ENCODE measurements at places on chromosomes 1 and 21.

- DNase-seq = no peak
Measured at GRCh38 chr1:175889848-175890247, 146.5 kb upstream of the TNR start.

DNA sequence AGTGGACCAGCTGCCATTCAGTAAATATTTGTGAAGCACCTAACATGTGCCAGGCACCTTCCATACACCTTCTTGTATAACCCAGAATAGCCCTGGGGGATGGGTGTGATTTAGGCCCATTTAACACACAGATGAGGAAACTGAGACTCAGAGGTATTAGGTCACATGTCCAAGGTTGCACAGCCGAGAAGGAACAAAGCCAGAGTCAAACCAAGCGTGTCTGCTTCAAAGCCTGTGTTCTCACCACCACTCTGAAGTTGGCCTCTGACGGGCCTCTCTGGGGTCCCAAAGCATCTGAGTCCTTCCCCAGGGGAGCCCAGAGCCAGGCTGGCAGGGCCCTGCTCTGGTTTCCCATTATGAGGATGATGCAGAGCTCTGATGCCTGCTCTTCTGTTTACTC, 65.1 kb downstream of the LACTBL1 start:
- DNase-seq = no peak

DNA sequence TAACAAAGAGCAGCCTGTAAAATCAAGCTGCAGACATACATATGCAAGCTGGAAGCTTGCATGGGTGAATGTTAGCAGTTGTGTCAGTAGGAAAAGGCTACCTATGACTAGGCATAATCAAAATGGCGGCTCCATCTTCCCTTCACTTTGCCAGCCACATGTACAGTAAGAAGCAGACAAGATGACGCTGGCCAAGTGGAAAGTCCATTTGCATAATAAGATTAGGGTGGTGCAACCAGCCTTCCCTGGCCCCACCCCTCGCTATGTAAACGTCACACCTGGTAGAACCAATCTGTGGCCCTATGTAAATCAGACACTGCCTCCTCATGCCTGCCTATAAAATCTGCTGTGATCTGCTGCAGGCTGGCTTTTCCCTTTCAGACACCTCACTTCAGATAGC, 171.9 kb upstream of the USP25 start:
- no peak for DNase-seq

- DNase-seq = no peak
Measured at GRCh38 chr1:227532019-227532619, 31.2 kb upstream of the ZNF678 start.

DNA sequence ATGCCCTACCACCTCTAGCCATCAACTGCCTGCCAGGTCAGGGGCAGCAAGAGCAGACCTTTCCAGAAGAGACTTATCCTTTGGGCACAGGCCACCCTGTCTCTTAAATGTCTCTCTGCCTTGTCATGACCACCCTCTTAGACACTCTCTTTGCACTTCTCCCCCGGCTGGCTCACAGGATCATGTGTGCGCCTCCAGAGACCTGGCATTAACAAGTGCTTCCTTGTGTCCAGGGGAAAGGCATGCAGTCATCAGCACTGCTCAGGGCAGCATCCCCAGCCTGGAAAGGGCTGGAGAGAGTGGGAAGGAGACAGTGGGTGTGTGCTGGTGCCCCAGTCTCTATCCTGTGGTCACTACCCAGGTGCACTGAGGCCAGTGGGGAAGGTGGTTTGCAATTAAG, 85.2 kb upstream of the TLR5 start:
- DNase-seq = no peak

- DNase-seq = no peak
Measured at GRCh38 chr1:211910913-211911485, 80.4 kb upstream of the LPGAT1 start.

DNA sequence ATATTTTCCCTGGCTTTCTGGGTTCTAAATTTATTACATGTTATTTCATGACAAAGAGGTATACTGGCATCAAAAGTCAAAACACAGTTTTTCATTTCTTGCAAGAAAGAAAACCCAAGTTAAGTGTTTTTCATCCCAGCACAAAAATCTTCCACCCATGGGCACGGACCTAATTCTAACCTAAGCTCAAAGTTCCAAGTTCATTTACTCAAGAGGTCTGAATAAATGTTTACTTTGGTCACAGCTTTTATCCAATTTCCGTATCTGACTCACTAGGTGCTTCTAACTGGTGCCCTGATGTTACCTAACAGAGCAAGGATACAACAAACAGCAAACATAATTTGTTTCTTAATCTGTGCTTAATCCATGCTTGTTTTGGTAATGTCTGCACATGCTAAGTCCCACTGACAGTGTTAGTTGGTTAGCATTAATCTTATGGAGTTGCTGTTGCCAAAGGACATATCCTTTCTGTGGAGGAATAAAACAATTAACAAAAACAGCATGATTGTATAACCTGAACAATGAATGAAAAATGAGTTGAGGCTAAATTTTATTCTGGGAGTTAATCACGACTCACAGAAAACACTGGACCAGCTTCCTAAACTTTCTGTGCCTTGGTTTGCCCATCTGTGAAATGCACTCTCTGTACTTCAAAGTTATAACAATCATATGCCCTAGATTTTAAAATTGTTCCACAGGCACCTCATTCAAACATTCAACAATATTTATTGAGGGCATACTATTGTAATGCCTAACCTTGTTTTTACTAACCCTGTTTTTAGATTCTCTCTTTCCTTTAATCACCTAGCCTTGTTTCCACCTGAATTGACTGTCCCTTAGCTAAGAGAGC, 4.2 kb upstream of the CHD1L start:
- DNase-seq = no peak

- DNase-seq = no peak
Measured at GRCh38 chr1:219235903-219236481, 62.3 kb downstream of the LYPLAL1 start.

- DNase-seq = no peak
Measured at GRCh38 chr1:91879733-91880132, 6.2 kb downstream of the TGFBR3 start.

DNA sequence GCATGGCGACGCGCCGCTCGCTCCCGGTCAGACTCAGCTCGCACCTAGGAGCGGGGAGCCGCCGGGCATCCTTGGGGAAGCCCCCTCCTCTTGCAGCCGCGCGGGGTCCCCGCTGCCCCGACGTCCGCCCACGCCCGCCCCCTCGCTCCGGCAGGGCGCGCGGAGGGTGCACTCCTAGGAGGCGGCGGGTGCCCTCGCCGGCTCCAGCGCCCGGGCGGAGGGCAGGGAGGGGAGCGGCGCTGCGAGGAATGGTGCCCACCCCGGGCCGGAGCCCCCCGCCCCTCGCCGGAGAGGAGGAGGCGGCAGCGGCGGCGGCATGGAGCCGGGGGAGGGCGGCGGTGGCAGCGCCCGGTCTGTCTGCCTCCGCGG, 488 bp downstream of the FAM78B start:
- no peak for DNase-seq

DNA sequence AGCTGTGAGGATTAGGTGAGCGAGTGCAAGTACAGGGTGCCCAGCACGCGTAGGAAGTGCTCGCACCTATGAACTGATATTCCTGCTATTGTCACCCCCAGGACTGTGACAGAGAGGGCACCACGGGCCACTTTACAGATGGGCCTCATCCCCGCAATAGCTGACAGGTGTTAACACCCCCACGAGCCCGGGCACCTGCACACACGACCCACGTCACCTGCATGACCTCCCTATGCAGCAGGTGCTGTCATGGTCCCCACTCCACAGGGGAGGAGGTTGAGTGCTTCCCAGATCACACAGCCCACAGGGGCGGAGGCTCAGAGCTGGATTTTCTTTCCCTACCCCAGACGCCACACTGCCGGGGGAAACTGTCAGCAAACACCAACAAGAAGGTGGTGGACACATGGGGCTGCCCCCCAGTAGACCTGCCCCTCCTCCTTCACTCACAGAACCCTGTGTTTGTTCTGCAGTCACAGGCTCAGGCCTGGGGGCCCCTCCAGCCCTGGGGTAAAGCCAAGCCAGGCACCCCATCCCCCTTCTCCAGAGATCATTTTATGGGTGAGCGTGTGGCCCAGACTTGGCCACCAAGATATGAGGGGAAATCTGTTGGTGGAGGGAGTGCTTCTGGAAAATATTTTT, 465.5 kb downstream of the MATN1 start:
- no peak for DNase-seq

- DNase-seq = peak; percentile 17
Measured at GRCh38 chr1:44318097-44319088, 36.7 kb downstream of the ERI3 start.

DNA sequence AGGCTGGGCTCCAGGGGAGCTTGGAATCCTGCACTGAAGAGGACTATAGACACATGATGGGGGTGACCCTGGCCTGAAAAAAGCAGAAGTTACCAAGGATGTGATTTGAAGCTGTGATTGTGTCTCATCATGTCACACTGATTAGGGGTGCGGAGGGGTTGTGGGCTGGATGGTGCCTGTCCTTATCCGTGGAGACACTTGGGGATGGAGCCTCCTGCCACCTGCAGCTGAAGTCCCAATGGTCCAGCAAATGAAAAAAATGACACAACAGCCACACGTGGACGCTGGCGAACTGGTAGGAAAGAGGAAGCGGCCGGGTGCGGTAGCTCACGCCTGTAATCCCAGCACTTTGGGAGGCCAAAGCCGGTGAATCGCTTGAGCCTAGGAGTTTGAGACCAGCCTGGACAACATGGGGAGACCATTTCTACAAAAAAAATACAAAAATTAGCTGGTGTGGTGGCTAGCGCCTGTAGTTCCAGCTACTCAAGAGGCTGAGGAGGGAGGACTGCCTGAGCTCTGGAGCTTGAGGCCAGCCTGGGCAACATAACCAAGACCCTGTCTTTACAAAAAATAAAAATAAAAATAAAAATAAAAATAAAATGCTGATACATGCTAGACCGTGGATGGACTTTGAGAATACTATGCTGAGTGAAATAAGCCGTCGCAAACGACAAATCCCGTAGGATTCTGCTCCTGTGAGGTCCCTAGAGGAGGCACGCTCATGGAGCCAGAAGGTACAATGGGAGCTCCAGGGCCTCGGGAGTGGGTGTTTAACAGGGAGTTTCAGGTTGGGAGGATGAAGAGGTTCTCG, 838 bp upstream of the IBA57 start:
- no peak for DNase-seq

DNA sequence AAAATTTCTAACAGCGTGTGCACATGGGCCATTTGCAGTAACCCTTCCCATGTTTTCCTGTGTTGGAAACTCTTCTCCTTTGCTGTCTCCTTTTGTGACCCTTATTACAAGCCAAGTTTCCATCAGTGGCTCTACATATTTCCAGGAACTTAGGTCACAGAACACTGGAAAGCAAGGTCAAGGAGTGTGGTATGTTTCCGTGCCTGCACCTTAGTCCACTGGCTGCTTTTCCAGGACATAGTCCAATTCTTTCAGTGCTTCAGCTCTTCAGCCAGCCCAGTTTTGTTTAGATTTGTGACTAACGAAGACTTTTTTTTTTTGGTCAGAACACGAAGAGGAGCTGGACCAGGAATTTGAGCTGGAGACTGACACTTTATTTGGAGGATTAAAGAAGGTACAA, 33.8 kb downstream of the HHAT start:
- DNase-seq = no peak

DNA sequence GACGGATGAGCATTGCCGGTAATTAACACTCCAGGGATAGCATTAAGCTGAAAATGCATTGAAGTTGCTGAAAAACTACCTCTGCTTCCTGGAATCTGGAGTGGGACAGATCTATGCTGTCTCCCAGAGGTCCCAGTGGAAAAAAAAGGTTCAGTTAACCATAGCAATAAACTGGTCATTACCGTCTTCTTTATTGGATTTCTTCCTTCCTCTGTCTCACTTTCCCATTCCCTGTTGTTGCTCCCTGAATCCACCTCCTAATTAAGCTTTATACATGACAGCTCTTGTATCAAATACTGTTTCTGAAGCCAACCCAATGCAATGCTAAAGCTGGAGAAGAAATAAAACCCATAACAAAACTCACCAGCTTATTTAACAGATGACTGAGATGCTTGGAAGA, 1805.9 kb downstream of the NCAM2 start:
- no peak for DNase-seq

- DNase-seq = no peak
Measured at GRCh38 chr1:204706838-204707509, 21.4 kb upstream of the LRRN2 start.

GRCh38 chr21:33169359-33169758, 60.4 kb upstream of the IFNAR2 start:
- no peak for DNase-seq

- no peak for DNase-seq
Measured at GRCh38 chr1:213977486-213977842, 10.3 kb upstream of the PROX1 start.

DNA sequence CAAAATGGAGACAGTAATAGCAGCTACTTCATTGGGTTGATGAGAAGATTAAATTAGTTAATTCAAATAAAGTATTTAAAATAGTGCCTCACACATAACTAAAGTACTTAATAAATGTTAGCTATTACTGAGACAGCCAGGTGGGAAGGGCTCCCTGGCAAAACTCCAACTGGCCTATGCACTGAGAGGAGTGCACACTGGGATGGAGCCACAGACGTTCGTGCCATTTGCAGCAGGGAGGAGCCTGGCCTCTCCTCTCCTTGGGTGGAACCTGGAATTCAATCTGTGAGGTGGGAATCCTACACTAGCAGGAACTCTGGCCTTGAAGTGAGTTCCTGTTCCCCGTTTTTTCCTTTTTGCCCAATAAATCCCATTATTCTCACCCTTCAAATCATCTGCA, 28.1 kb downstream of the SLC5A9 start:
- no peak for DNase-seq

DNA sequence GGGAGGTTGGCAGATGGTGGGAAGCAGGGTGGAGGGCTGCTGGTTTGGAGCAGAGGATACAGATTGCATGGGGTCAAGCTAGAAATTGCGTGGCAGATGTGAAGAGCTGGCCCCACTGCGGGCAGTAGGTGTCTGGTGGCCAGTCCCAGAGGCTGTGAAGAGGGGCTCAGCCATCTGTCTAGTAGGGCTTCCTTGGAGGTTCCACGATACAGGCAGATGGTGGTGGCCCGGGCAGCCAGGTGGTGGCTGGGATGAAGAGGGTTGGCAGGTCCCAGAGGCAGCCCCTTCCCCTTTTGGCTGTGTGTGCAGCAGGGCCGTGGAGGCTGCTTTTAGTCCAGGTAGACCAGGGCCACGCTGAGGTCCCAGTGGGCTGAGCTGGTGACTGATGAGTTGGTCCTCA, 16.6 kb downstream of the PSEN2 start:
- no peak for DNase-seq

DNA sequence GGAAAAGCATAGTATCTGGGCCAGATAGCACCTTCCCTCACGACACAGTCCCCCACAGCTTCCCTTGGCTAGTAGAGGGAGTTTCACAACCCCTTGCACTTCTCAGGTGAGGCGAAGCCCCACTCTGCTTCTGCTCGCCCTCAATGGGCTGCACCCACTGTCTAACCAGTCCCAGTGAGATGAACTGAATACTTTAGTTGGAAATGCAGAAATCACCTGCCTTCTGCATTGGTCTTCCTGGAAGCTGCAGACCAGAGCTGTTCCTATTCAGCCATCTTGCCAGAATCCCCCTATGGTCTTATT, 243.2 kb upstream of the FAM78B start:
- no peak for DNase-seq

DNA sequence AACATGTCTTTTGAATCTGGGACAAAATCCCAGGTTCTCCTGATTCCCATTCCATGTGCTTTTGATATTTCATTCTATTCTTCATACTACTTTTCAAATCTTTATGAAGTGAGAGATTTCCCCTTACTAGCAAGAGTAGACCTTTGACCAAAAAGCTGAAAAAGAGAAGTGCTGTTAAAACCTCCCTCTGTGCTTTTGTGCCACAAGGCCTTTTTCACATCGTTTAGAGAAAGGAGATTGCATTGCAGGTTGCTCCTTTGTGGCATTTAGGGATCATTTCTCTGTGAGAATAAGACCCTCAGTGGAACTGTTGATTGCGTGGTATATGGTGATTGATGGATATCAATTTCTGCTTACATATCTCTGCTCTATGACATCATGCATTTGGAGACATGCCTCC, 148.8 kb downstream of the TGFB2 start:
- no peak for DNase-seq
